GDM1 (cell line): ENCODE measurements at places on chromosomes 1 and 21.

- DNase-seq, result no peak
Observed at GRCh38 chr21:42082501-42083360, 11.6 kb downstream of the UMODL1 start.

DNA sequence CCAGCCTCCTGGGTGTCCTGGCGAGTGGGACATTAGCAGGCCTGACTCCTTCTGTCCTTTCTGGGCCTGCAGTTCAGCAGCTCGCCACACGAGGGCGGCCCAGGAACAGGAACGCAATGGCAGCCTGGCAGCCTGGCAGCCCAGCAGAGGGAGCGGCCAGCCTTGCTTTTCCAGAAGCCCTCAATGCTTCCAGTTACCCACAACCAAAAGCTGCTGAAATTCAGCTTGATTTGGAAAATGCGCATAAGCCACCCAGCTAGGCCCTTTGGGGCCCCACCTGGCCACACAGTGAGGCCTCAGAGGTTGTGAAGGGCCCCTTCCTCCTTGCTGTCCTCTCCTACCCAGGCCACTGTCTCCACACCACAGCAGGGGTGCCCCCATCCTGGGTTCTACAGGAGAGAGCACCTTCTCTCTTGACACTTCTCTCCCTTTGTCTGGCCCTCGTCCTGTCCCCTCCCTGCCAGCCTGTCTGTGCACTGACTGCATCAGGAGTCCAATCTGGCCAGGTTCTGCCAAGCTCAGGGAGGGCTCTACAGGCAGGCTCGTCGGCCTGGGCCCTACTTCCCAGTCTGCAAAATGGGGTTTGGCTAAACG is 103.4 kb upstream of the VAMP3 start:
- DNase-seq, result peak; percentile 68

- DNase-seq, result no peak
Observed at GRCh38 chr21:28207436-28208173, 785.1 kb downstream of the LTN1 start.

- no peak for DNase-seq
Observed at GRCh38 chr1:53139951-53140361, 2.5 kb downstream of the SLC1A7 start.

DNA sequence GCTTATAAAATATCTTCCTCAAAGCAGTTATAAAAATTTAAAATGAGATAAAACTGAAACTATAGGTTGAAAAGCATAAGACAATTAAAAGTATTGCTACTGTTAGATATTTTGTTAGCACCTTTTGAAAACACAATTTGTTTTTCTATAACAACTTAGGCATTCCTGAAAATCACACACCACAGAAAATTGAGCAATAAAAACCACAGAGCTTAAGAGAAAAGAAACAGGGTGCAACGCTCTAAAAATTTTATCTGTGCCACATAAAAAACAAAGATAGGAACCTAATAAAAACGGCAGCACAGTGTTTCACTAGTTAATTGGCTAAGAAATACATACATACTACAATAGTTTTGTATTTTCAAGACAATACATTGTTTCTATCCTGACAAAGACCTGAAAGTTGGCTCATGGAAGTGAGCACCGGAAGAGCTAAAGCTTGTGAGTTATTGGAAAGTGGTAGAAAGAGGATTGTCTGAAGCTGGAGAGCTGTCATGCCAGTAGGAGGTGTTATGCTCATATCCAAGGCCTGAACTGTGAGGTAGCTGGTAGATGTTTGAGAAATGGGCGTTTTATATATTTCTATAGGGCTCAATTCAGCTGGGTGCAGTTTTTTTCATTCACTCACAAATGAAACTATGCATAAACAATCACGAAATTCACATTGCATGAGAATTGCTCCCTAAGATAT is 45.8 kb downstream of the RGS7 start:
- no peak for DNase-seq

GRCh38 chr1:78540048-78540447 is 49.3 kb downstream of the PTGFR start:
- DNase-seq, result no peak

GRCh38 chr21:29753216-29753615 is 186.6 kb downstream of the GRIK1 start:
- DNase-seq, result no peak

GRCh38 chr1:241527146-241527545 is 5.0 kb upstream of the KMO start:
- no peak for DNase-seq

DNA sequence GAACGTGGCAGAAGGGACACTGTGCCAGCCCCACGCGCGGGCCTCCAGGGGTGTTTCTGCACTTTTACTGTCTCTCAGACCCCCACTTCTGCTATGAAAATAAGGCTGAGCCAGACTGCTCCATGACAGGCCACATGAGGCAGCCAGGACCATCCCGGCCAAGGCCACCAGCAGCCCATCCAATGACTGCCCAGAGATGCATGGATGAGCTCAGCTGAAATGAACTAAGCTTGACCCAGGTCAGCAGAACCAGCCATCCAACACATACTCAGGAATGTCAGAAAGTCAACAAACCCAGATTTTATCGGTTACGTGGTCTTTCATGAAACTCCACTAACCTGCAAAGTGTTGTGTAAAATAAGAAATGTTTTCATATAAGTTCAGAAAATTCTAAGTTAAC is 51.2 kb downstream of the CCDC185 start:
- no peak for DNase-seq

- DNase-seq, result no peak
Observed at GRCh38 chr1:158176399-158176798, 4.3 kb upstream of the CD1D start.

DNA sequence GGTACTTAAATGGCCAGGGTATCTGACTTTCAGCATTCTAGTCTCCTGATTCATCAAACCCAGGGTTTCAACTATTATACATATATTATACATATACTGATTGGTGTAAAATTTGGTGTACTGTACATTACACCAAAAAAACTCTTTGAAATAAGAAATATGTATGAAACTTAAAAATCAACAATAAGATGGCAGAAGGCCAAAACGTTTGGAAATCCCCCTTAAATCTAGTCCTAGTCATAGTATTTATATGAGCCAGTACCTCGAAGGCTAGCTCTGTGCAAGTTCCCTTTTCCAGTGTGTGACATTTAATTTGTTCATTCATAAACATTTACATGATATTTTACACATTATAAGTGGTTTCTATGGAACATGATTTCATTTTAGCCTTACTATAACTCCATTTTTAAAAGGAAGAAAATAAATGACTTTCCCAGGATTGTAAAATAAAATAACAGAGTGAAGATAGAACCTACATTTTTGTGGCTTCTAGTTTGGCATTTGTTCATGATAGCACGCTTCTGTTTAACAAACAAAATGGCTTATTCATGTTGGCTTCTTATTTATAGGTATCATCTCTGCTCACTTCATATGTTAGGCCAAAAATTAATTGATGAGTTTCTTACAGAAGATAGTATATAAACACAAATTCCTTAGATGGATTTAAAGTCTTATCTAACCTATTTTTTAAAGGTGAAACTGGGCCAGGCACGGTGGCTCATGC is 18.8 kb upstream of the ZNF281 start:
- DNase-seq, result no peak

- DNase-seq, result no peak
Observed at GRCh38 chr1:24871306-24871901, 58.7 kb downstream of the RUNX3 start.

DNA sequence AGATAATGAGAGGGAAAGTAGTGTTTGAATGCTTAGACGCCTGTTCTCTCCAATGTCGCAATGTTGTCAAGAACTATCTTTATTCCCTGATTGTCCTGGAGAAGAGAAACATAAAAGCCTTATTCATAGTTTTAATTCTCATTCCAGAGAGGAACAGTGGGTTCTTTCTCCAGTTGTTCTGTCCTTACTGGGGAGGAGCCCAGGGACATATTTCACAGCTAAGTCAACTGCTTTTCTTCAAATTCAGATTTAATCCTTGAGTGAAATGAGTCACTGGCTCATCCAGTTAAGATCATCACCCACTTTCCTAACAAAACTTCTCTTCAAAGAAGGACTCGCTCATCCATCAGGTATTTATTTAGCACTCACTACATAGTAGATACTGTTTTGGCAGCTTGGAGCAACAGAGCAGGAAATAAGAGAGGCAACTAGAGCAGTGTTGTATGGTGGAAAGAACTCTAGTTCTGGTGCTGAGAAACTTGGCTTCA is 365.7 kb upstream of the USP24 start:
- DNase-seq, result no peak

- DNase-seq, result no peak
Observed at GRCh38 chr1:222697826-222698225, 14.5 kb downstream of the AIDA start.

DNA sequence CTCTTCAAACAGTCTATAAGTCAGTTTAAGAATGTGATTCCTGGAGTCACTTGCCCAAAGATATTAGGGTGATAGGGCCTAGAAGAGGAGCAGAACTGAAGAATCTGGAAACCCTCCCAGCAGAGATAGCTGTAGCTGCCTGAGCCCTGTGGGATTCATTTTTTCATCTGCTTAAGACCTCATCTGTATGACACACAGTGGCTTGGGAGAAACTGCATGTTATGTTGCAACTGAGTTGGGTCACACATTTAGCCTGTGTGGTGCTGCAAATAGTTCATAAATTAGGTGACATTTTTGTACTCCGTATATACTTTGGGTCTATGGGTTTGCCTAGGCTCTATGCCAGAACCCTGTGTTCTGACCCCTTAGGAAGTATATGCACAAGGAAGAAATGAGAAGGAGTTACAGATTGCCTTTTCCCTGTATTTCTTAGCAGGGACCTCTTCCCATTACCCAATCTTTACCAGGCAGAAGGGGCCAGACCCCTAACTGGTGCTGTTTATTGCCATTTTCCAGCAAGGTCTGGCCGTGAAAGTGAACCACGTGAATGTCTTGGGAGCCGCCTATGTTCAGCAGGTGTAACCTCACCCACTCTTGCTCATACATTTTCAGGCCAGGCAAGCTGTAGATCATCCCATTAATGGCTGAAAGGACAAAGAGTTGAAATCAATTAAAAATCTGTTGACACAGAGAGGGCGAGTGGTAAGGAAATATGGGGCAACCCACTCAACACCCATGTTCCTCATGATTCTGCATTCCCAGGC is 41.9 kb upstream of the SLC19A2 start:
- DNase-seq, result no peak

DNA sequence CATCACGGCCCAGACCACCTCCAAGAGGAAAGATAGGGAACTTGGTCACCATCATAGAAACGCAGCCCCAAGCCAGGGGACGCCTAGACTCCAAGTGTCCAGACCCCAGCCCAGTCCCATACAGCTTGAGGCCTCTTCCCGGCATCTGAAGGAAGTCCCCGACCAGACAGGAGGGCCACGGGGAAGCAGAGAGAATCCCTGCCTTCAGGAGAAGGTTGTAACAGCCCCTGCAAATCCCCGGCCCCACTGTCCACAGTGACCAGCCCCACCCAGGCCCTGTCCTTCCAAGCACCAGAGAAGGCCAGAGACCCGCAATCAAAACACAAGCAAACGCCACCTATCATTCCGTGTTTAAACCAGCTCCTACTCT is 1.7 kb downstream of the SLC19A1 start:
- DNase-seq, result no peak

GRCh38 chr1:114153261-114154145 is at the start of gene SYT6:
SYT6 (minus strand) TSS chr1:114153869; CDS start chr1:114153772, 97 bp downstream.
- no peak for DNase-seq

DNA sequence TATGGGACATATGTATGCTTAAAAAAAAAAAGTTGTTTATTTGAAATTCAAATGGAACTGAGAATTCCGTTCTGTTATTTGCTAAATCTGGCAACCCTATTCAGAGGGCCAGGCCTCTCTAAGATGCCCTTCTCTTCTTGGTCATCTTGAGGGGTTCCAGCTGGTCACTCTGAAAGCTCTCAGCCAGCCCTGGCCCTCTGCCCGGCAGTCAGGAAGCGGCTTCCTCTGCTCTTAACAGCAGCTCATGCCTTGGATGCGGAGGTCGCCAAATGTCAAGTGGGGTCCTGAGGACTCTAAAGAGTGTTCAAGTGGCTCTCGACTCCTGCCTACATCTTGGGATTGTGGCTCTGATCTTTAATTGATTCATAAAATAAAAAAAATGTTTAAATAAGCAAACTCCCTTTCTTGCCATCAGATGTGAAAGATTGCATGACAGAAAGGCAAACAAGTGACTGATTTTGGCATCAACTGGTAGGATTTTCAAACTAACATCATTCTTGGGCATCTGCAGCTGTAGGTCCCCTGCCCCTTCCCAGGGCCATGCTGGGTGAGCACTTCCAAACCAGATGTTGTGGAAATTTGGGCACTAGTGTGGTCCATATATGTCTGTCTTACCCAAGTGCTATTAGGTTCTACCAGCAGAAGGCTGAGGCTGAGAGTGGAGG is 130.8 kb downstream of the PRDM2 start:
- DNase-seq, result no peak

- no peak for DNase-seq
Observed at GRCh38 chr1:83950106-83950661, 48.7 kb downstream of the TTLL7 start.

DNA sequence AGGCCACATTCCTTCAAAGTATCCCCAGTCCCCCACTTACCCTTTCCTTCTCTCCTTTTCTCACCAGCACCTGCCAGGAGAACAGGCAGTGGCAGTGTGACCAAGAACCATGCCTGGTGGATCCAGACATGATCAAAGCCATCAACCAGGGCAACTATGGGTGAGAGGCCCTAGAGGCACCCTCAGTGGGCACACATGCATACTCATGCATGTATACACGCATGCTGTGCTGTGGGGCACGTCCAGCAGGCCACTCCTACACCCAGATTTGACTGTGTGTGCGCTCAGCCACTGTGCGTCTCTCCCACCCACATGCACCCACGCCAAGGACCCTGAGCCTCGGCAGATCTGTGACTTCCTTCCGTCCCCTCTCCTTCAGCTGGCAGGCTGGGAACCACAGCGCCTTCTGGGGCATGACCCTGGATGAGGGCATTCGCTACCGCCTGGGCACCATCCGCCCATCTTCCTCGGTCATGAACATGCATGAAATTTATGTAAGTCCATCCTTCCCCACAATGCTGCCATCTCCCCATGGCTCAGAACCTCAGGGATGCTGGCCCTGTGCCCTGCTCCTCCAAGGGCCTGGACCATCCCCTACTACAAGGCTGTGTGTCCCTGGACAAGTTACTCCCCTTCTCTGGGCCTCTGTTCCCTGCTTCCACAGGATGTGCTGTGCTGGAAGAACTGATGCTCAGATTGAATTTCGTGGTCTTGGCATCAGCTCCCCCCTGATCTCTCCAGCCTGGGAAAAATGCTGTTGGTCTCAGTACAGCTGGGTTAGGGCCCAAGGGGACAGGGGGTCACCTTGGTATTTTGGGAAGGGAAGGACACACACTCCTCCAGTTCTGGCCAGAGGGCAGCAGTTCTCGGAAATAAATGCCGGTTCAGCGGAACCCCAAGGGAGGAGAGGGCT is 7.0 kb downstream of the TINAGL1 start:
- no peak for DNase-seq

- DNase-seq, result no peak
Observed at GRCh38 chr1:110605901-110606656, at the start of gene KCNA2. KCNA2 (minus strand) TSS chr1:110606358; CDS start chr1:110604782, 1,576 bp downstream.

DNA sequence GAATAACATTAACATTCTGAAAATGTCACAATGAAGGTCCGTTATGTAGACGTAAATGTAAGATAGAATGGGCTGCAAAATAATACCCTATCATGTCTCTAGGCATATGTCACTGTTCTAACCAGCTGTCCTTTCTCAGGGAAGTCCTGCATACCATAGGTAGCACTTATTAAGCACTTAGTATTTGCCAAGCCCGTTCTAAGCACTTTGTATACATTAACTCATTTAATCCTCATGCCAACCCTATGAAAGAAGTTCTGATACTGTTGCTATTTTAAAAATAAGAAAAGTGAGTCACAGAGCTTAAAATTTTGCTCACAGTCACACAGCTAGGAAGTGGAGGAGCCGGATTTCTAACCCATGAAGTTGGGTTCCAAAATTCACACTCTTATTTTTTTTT is 15.7 kb downstream of the GAS5 start:
- DNase-seq, result no peak
